ENCODE measurements at places on chromosomes 2 and 18.

DNA sequence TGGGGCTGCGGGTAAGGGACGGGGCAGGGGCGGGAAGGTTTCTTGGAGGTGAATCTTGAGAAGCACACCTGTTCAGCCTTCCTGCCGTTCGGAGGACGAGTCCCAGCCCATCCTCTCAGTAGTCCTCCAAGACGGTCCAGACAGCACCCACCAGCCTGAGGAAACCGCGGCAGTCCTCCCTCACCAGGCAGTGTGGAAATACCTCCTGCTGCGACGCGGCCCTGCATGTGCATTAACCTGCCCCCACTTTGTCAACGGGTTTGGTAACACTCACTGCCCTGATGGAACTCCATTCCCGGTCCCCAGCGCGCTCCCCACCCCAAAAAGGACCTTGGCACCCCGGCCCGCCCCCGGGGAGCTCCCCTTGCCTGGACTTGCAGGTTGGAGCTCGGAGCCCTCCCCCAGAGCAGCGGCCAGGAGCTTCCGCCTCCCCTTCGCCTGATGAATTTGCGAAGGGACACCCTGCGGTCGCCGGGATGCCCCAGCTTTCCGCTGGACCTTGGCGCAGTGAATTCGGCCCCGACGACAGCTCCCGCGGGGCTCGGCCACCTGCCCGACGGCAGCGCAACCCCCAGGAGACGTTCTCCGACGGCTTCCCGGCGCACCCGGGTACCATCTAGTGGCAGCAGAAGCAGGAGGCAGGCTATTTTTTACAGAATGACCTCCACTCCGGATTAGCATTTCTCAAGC, 31.5 kb downstream of the ACVR1C start:
- no peak for DNase-seq

GRCh38 chr2:231039821-231040364, 2.6 kb downstream of the C2orf72 start:
- no peak for DNase-seq

- DNase-seq = no peak
Observed at GRCh38 chr2:50328680-50329079, 703.3 kb downstream of the NRXN1 start.

- DNase-seq = no peak
Observed at GRCh38 chr18:71450257-71450656, 1093.9 kb downstream of the CBLN2 start.

DNA sequence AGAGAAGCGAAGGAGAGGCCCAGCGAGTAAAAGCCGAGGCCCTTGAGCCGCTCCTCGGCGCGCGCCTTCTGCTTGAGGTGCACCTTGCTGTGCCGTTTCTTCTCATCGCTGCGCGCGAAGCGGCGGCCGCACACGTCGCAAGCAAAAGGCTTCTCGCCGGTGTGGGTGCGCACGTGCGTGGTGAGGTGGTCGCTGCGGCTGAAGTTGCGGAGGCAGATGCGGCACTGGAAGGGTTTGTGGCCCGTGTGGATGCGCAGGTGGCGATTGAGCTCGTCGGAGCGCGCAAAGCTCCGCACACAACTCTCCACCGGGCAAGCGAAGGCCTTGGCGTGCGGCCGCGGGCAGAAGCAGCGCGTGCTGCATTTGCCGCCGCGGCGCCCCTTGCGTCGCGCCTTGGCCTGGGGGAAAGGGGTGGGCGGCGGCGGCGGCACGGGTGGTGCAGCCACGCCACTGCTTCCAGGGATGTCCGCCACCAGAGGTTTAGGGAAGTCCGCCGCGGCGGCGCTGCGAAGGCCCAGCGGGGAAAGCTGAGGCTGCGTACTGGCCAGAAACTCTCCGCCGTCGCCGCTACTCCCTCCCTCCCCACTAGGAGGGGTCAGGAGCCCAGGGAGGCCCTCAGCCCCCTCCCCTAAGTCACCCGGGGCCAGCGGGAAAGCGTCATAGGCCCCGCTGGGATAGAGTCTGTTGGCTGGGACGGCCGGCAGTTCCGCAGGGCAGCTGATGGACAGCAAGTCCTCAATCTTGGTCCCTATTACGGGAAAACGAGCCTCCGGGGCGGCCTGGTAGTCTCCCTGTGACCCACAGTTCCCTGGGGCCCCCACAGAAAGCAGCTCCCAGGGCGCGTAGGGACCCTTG, 1.7 kb downstream of the EGR4 start:
- DNase-seq = no peak

DNA sequence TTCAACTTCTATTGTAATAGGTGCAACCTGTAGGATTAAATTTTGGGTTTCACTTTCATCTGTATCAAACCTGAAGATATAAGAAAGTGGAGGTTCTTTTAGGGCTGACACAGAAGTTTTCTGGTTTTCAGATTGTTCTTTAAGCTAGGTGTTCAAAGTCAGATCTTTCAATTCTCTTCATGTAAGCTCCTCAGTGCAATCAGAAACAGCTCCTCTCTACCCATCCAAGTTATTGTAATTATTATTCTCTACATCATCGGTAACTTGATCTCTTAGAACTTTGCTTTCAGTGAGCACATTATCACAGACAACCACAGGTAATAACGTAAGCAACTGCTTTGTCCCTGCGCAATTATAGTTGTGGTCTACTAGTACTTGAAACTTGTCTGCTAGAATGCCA, 179.4 kb downstream of the MYCN start:
- no peak for DNase-seq

DNA sequence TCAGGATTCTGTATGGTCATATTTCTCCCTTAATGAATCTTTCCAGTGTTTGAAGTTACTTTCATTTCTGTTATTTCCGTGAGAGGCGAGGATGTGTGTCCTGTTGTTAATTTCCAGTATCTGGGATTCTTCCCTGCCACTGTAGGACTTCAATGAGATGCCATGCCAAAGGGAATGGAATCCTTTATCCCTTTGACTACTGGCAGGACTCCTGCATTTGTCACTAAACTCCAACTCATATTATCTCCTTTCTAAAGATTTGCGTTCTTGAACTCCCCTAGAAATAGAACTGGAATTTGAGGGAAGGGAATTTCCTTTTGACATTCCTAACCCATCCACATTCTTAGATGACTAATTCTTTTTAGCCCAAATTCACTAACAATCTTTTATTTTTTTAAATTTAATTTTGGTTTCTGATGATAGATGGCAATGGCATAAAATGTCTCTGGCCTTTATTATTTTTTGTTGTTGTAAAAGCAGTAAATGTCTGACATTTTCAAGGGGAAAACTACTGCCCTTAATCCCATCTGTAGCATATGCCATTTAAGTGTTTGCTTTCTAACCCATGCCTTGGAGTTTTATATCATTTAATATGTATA, 87.8 kb upstream of the EML6 start:
- DNase-seq = no peak

GRCh38 chr2:142897807-142898206, 20.3 kb downstream of the KYNU start:
- DNase-seq = no peak

DNA sequence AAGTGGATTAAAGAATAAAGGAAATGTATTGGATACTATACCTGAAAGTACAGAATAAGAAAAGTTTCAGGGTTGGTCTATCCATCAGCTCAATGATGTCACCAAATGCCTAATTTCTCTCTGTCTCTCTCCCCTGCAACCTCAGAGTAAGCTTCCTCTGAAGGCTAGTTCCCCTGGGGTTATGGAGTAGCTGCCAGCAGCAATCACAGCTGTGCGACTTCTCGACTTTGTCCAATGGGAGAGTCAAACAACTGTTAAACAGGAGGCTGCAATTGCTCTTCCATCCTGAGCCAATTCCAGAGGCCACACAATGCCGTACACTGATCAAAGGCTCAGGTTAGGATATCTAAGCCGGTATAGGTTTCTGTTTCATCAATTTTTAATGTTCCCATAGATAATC, 95.3 kb upstream of the FANCL start:
- DNase-seq = no peak

- no peak for DNase-seq
Observed at GRCh38 chr2:25491966-25492532, 150.3 kb upstream of the DNMT3A start.

DNA sequence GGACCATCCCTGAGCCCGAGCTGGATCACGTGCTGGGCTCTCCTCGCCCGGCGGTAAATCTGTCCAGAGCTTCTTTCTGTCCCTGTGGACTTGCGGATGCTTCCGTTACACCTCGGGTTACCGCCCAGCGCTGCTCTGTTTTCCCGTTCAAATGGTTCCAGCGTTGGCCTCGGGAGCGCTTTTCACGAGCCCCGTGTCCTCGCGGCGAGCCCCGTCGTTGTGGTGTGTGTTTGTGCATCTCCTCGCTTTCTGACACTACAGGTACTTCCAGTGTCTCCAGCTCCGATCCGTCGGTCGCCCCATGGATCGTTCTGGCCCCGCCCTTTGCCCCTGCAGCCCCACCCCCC, 77.4 kb downstream of the RTP5 start:
- DNase-seq = no peak

DNA sequence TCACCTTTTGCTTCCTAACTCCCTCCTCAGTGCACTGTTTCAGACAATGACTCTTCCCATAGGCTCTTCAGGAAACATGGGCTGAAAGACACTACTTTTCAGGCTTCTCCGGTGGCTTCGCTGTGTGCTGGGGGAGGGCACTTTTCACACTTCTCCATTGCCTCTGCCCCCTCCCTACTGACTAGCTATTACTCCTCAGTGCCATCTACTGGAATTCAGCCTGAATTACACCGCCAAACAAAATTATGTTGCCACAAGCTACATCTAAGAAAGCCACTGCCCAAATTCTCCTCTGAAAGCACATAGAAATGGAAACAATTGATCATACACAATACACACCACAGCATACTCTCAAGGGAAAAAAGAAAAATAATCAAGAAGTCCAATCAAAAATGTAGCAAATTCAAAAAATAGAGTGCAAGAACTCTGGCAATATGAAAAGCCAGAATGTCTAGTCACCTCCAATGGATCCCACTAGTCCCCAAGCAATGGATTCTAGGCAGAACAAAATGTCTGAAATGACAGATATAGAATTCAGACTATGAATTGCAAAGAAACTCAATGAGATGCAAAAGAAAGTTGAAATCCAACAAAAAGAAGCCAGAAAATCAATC, 1139.4 kb upstream of the GYPC start:
- no peak for DNase-seq

DNA sequence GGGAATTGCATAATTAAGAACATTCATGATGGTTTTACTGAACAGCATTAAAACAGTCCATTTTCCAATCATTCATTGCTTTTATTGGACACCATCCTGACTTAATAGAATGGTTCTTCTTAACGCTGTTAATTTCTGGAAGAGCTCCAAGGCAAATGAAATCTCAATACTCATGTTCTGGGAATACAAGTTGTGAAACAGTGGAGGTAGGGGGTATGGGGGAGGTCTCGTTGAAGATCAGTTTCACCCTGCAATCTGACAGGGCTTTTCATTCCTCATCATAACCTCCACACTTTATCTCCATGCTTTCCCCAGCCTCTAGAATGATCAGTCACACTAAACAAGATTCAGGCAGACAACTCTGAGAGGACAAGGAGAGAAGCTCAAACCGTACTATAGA, 113.6 kb downstream of the ETAA1 start:
- no peak for DNase-seq

DNA sequence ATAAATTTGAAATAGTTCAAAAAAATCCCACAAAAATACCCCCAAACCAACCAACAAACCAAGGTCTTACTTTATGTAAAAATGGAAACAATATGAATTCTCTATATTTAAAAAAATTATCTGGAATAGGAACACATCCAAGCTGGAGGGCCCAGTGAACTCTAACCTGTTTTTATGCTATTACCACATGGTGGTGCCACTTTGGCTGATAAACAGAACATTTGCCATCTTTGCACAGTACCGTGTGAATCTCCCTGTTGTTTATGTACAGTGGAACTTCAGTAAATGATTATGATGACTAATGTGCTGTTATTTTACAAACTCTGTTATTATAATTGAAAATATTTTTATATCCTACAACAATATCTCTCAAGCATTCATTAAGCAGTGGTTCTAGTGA, 145.3 kb upstream of the SMAD7 start:
- DNase-seq = no peak

DNA sequence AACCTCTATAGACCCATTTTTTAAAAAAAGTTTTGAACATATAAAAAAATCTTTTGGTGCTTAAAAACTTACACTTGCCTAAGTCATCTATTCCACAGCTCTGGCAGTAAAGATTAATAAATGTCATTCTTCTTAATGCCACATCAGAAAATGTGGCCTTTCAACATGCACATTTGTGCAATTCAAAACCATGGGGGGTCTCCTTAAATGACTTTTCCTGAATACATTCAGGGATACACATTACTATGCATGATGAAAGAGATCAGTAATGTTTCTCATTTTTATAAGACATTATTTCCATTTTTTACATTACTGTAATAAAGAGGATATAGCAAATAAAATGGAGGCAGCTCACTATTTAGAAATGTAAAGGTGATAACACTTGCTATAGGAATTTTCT, 142.3 kb downstream of the RBM43 start:
- DNase-seq = no peak

GRCh38 chr18:55582325-55582724, 5.7 kb downstream of the TCF4 start:
- DNase-seq = no peak

- DNase-seq = no peak
Observed at GRCh38 chr2:17912266-17912691, 33.8 kb downstream of the KCNS3 start.

DNA sequence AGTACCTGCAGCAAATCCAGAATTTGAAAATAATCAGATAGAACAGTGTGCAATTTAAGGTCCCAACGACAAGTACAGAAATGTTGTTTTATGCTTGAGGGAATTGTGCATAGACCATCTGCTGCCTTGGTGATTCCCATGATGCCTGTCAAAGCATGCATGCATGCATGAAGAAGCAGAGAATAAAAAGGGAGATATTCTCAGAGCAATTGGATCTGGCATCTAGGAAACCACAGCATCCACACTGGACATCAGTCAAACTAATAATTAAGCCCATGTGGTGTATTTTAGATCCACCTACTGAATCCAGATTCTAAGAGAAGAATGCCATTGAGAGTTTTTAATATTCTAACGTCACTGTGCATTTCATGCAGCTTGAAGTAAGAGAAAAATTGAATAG, 361.2 kb downstream of the FSIP2 start:
- no peak for DNase-seq

Measured in type B pancreatic cell (in vitro differentiated cells).